T-helper 2 cell (primary cell): ENCODE measurements at places on chromosomes 2 and 18.

DNA sequence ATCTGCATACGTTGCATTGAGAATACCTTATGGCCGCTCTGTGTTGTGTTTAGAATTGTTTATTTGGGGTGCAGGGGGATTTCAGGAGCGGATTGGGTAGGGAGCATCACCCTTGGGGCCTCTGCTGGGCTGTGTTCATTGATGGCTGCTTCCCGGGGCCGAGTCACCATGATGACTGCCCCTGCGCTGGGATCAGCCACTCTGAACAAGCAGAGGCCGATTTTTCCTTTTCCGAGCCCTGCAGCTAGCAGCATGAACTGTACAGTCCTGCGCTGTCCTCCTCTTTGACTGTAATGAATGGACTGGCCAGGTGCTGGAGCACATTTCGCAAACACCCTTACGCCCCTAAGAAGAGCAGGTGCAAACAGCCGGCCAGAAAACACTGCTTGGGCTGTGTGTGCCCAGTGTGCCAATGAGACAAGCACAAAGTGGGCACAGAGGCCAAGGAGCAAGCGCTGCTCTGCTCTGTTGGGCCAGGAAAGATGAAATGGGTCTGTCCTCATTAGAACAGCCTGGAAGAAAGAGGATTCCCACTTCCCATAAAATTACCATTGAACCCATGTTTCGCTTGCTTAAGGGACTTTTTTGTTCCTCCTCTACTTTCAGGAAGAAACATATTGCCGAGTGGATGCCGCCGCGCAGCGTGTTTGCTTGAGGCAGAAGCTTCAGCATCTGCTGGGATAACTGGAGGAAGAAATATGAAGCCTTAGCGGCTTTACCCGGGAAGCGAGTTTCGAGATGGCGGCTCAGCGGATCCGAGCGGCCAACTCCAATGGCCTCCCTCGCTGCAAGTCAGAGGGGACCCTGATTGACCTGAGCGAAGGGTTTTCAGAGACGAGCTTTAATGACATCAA lies 82.7 kb downstream of the SH3BP4 start:
- DNase-seq, result no peak

GRCh38 chr2:182142062-182142461 lies 156.4 kb downstream of the PPP1R1C start:
- no peak for DNase-seq

- DNase-seq, result no peak
These were observed 6.7 kb downstream of the AOX1 start for GRCh38 chr2:200592406-200593075.

DNA sequence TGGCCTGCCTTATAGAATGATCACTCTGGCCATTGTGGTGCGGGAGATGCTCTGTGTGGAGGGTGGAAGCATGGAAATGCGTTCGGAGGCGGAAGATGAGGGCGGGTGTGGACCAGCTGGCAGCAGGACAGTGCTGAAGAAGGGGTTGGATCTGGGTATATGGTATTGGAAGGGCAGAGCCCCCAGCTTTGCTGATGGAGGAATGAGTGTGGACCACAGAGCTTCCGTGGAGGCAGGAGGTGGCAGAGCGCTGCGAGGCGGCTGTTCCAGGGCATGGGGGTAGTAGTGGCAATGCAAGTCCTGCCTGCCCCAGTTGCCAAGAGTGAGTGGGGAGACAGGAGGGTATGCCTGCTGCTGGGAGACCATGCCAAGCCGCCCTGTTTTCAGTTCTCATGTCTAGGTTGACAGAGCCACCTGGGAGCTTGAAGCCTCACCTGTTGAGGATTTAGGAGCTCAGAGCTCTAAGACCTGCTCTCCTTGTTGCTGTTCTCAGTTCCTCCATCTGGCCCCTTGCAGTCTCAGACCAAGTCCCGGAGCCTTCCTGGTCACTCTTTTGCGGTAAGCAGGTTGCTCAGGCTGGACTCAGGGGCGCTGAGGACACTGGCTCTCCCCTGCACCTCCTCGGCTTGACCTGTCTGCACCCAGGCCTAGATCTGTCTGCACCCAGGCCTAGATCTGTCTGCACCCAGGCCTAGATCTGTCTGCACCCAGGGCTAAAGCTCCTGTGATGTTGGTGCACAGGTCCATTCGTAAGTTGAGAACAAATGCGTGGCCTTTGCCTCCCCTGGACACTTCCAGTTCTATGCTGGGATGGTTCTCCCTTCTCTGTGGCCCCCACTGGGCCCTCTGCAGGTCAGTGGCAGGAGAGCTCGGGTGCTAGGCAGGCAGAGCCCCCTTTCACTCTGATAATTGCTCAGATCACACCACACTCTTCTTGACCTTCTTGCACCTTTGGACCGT lies 290.5 kb upstream of the HS6ST1 start:
- DNase-seq, result no peak

- peak; percentile 39 for DNase-seq
These were observed 30.4 kb downstream of the TOGARAM2 start for GRCh38 chr2:29011418-29012060.

DNA sequence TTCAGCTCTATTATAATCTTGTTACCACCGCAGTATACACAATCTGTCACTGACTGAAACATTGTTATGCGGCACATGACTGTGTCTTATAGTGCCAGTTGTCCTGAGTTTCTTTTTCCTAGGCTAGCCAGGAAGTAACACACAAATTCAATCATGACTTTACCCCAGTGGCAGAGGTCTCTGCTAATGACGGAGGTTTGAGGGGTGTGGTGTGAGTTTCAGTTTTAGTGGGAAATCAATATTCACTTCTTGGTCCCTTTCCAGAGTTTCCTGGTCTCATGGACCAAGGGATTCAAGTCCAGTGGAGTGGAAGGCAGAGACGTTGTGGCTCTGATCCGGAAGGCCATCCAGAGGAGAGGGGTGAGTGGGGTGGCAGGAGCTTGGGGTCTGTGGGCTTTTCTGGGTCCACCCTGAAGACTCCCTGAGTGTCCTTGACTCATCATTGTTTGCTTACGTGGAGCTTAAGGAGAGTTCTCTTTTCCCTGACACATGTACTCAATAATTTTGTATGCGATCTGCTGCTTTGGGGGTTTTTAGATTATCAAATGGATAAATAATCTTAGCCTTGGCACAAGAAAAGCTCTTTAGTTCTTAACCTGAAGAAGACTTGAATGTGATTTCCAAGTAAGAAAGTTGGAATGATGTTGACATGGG lies 39.2 kb downstream of the HK2 start:
- DNase-seq, result no peak

GRCh38 chr2:235958931-235959410 lies 209.2 kb downstream of the GBX2 start:
- DNase-seq, result no peak

DNA sequence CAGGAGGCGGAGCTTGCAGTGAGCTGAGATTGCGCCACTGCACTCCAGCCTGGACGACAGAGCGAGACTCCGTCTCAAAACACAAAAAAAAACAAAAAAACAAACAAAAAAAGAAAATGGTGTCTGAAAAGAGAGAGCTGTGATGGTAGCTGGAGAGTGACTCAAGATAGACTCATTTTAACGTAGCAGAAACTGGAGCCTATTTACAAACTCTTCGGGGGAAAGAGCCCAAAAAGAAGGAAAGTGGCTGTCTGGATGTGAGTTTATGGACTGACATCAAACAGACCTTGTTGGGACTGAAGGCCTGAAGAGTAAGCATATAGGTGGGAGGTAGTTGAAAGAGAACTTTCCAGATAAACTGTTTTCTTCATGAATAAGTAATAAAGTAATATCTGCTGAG lies 51.8 kb downstream of the LIMS1 start:
- DNase-seq, result no peak

DNA sequence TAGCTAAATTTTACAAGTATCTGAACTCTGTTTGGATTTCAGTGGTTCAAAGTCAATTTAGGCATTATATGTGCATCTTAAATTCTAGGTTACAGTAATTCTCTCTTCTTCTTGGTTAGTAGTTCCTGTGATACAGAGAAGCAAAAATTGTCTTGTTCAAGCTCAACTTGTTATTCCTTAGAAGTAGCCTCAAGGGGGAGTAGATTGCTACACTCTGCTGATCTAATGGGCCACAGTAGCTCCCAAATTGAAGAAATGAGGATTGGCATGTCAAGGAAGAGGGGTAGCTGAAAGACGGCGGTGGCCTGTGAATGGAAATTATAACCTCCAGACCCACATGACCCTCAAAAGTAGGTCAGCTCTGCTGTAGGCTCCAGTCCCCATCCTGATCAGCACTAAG lies 334.7 kb downstream of the HRH4 start:
- no peak for DNase-seq

DNA sequence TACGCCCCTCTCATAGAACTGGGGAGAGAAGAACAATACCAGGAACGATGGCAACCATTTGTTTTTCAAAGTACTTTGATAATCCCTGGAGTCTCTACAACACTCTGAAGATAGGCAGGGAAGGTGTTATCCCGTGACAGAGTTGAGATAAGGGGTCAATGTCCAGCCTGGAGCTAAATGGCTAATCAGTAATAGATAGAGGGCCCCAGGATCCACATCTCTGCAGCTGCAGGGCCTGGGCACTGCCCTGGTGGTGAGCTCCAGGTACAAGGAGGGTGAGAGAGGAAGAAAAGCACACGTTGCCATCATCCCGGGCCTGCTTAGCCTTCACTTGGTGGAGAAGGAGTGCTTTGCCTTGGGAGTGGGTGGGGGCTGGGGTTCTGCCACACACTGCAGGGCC lies 260.6 kb downstream of the PRKCE start:
- no peak for DNase-seq

- DNase-seq, result no peak
These were observed 231.8 kb upstream of the MYT1L start for GRCh38 chr2:2562867-2563266.

GRCh38 chr2:137706786-137707613 lies 257.3 kb upstream of the HNMT start:
- no peak for DNase-seq

DNA sequence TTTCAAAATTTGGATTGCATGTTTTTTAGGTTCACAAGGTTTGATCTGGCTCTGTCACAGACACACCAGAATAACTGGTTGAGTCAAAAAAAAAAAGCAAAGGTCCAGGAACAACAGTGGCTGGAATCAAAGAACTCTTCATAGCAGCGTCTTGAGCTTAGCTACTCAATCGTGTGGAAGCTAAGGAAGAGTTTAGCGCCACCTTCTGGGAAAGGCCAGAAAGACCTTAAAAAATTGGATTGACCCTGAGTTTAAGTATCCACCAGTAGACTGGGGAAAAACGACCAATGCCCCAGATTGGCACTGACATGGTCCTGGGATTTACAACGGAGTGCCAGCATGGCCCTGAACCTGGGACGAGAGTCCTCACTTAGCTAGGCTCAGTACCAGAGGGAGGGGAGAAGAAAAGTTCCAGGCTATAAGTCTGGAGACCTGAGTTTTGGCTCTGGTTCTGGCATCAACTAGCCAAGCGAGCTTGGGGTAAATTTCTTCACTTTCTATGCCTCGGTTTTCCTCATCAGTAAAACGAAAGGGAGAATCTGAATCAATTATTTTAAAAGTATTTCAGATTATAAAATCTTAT lies 71.1 kb upstream of the TFCP2L1 start:
- no peak for DNase-seq

- DNase-seq, result no peak
These were observed 500.2 kb upstream of the HS6ST1 start for GRCh38 chr2:128818704-128819491.

DNA sequence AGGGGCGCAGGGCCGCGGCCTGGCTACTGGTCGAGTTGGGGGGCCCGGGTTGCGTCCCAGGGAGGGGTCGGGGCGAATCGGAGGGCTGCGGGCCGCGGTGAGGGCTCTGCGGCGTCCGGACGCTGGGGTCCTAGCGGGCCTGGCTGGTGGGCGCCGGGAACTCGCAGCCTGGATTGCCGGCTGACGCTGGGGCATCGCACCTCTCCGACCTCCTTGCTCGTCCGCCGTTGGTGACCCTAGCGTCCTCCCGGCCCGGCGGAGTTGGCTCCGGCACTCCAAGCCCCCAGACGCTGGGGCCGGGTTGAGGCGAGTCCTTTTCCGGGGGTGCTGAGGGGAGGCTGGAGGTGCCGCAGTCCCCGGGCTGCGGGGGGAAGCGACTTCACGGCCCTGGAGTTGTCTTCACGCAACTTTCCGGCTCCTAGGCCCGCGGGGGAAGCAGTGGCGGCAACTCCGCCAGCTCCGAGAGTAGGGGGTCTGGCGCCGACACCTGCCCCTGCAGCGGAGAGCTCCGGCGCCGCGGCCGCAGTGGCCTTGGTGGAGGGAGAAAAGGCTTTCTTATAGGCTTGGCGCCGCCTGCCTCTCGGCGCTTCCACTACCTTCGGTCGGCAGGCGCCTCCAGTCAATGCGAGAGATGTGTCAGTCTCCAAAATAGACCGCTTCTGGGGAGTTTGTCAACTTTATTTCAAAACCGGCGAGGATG lies 70.3 kb downstream of the HAUS1 start:
- DNase-seq, result peak; percentile 70

GRCh38 chr2:238941262-238941792 lies 93.4 kb downstream of the TWIST2 start:
- DNase-seq, result no peak

- no peak for DNase-seq
These were observed 18.5 kb downstream of the PHOSPHO2 start for GRCh38 chr2:169712791-169713227.

- DNase-seq, result no peak
These were observed 3.2 kb downstream of the STK17B start for GRCh38 chr2:196168181-196168580.

DNA sequence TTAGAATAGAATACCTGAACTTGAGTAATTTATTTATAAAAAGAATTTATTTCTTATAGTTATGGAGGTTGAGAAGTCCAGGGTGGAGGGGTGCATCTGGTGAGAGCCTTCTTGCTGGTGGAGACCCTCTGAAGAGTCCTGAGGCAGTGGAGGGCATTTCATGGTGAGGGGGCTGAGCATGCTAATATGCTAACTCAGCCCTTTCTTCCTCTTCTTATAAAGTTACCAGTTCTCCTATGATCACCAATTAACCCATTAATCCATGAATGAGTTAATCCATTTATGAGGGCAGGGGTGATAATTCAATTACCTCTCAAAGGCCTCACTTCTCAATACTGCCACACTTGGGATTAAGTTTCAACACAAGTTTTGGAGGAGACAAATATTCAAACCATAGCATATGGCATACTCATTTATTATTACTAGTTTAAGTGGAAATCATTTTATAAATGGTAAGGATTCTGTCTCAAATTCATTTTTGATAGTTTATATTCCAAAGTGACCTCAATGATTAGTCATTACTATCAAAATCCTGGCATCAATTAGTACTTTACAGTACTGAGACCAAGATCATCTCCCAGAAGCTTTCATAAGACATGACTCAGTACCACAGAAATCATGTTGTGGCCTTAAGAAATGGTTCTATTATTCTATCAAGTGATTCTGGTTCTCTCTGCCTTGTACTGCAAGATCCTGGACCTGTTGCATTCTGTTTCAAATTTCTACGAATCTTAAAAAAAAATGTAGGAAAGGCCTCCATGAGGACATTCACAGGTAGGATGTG lies 5.5 kb downstream of the ZNF396 start:
- DNase-seq, result no peak

GRCh38 chr2:196399722-196400691 lies 228.6 kb upstream of the STK17B start:
- no peak for DNase-seq

DNA sequence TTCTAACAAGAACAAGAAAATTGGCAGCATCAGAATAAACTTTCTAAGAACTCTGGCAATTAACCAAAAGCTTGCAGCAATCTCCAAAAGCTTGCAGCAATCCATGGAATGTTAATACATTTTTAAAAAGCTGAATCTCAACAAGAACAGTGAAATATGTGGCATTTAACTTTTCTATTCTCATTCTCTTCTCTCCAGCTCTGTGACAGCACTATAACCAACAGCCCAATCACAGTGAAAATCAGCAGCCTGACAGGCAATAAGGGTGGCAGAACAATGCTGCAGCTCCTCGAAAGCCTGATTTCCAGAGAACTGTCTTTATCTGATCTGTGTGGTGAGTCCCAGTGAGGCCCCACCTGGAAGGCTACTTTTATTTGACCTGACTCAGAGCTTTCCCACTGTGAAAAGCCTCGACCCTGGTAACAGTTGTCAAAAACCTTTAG lies 60.0 kb downstream of the TMEM131 start:
- DNase-seq, result no peak
